ENCODE measurements at places on chromosomes 12 and 14. TPM values are rescaled to one million over a fixed set of nuclear protein-coding genes. Genes with fewer than 3 reads are reported as not detected.

The SPTB gene
- total RNA-seq = 2.1 TPM

The HSP90B1 gene
- 747 TPM for total RNA-seq

- no peak overlapping the region for H3K4me3 ChIP-seq
- no peaks in the 10 kb centered on the region for H3K4me1 ChIP-seq
- no peak overlapping the region for H3K27ac ChIP-seq
- H3K36me3 ChIP-seq = peaks cover 1% of the 10 kb centered on the region
Observed at GRCh38 chr14:64516969-64517368, 12.4 kb downstream of the ZBTB1 start.

DNA sequence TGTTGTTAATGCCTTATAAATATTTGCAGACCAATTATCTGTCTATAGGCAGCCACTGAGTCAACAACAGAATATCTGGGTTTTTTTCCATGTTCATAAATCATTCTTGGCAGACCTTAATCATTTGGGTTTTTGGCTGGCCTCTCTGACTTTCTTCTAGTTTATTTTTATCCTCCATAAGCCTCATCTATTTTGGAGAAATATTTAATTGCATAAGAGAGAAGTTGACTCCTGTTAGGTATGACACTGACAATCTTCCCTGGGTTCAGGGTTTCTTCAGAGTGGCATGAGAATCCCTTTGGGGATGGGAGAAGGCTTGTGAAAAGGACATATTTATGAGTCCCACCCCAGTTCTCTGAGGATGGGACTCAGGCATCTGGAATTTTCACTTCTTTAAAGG lies 299.8 kb downstream of the NRXN3 start:
- H3K36me3 ChIP-seq = no peaks in the 10 kb centered on the region
- no peak for DNase-seq
- no peak overlapping the region for H3K27ac ChIP-seq
- no peaks in the 10 kb centered on the region for H3K4me1 ChIP-seq
- H3K27me3 ChIP-seq = no peaks in the 10 kb centered on the region

DNA sequence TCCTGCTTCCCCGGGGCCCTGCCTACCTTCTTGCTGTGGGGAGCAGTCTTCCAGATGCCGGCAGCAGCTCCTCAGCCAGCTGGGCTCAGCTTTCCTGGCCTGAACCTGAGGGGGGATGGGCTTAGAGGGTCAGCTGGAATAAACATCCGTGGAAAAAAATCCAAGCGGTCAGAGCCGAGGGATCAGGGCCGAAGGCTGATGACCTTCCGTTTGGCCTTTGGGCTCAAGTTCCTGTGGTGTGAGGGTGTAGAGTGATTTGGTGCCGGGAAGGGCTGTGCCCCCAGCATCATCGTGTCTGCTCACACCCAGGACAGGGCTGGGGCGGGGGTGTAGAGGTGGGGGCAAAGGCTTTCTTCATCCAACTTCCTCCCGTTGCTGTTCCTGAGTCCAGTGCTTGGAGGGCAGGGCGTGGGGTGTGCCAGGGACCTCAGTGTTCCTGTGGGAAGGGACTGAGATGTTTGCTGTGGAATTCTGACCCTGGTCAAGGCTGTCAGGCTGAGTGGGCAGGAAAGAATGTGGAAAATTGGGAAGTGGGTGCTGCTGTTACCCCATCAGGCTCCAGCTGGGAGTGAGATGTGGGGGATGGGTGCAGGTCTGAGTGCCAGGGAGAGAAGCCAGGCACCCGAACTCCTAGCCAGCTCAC lies 2.6 kb downstream of the SMIM41 start:
- H3K4me1 ChIP-seq = peaks cover 12% of the 10 kb centered on the region
- H3K4me3 ChIP-seq = no peak overlapping the region
- peak overlapping the region; percentile 83 for H3K27ac ChIP-seq
- H3K36me3 ChIP-seq = no peaks in the 10 kb centered on the region
- DNase-seq = peak; percentile 29

DNA sequence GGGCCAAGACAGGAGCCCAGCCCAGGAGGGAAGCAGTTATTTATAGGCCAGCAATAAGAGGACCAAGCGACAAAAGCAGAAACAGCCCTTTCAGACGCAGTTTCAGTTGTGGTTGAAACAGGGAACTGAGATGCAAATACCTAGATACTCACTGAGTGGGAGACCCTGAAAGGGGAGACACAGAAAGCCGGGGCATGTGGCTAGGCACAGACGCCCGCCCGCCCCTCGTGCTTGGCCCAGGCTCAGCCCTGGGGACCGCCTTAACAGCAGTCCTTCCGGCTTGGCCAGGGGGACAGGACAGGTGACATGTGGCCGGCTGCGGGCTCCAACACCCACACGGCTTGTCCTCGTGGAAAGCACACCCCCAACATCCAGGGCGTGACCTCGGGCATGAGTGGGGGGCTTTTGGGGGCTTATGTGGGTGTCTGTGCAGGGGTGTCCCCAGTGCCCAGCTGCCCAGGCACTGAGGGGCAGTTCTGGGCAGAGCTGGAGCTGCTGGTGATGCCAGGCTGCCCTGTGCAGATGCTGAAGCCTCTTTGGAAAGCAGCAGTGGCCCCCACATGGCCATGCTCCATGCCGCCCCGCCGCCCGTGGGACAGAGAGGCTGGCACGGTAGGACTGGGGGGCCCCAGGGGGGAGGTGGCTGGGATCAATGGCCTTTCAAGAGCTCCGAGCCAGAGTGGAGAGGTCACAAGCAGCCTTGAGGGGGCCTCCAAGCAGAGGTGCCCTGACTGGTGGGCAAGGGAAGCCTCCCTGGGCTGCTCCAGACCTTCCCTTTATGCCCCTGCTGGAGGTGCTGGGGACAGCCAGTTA lies 2.1 kb downstream of the PLD4 start:
- H3K27ac ChIP-seq = no peak overlapping the region
- H3K4me1 ChIP-seq = no peaks in the 10 kb centered on the region
- DNase-seq = no peak
- no peak overlapping the region for H3K4me3 ChIP-seq
- no peaks in the 10 kb centered on the region for H3K36me3 ChIP-seq

DNA sequence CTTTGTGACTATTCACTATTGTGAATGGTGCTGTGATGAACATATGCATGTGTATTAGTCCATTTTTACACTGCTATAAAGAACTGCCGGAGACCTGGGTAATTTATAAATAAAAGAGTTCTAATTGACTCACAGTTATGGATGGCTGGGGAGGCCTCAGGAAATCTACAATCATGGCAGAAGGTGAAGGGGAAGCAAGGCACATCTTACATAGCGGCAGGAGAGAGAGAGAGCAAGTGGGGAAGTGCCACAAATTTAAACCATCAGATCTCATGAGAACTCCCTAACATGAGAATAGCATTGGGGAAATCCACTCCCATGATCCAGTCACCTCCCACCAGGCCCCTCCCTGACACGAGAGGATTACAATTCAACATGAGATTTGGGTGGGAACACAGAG lies 90.8 kb downstream of the ATP23 start:
- no peaks in the 10 kb centered on the region for H3K4me1 ChIP-seq
- DNase-seq = no peak
- H3K36me3 ChIP-seq = no peaks in the 10 kb centered on the region
- H3K27ac ChIP-seq = no peak overlapping the region

GRCh38 chr14:93395231-93395630 lies 35.5 kb upstream of the UNC79 start:
- H3K4me1 ChIP-seq = no peaks in the 10 kb centered on the region
- H3K27ac ChIP-seq = no peak overlapping the region
- H3K36me3 ChIP-seq = no peaks in the 10 kb centered on the region

- H3K36me3 ChIP-seq = no peaks in the 10 kb centered on the region
- no peaks in the 10 kb centered on the region for H3K27me3 ChIP-seq
- DNase-seq = no peak
- no peak overlapping the region for H3K27ac ChIP-seq
- H3K4me3 ChIP-seq = no peak overlapping the region
Observed at GRCh38 chr12:39095636-39096330, 190.4 kb upstream of the CPNE8 start.

- no peaks in the 10 kb centered on the region for H3K4me1 ChIP-seq
- H3K27me3 ChIP-seq = no peaks in the 10 kb centered on the region
- no peak overlapping the region for H3K4me3 ChIP-seq
- H3K36me3 ChIP-seq = no peaks in the 10 kb centered on the region
- H3K27ac ChIP-seq = no peak overlapping the region
- DNase-seq = no peak
Observed at GRCh38 chr14:77529213-77529612, 30.6 kb upstream of the ISM2 start.

- peak overlapping the region; percentile 65 for H3K4me3 ChIP-seq
- H3K27me3 ChIP-seq = no peaks in the 10 kb centered on the region
- peaks cover 12% of the 10 kb centered on the region for H3K4me1 ChIP-seq
- DNase-seq = no peak
Observed at GRCh38 chr14:64464651-64465050, 648 bp upstream of the AKAP5 start.

GRCh38 chr14:72753044-72753710 lies 140.7 kb downstream of the DPF3 start:
- DNase-seq = no peak
- H3K27ac ChIP-seq = no peak overlapping the region
- no peaks in the 10 kb centered on the region for H3K27me3 ChIP-seq
- no peaks in the 10 kb centered on the region for H3K36me3 ChIP-seq
- H3K4me1 ChIP-seq = no peaks in the 10 kb centered on the region

GRCh38 chr14:73125169-73125588 lies 11.1 kb upstream of the PSEN1 start:
- no peaks in the 10 kb centered on the region for H3K27me3 ChIP-seq
- H3K4me3 ChIP-seq = no peak overlapping the region
- DNase-seq = no peak
- H3K4me1 ChIP-seq = no peaks in the 10 kb centered on the region

DNA sequence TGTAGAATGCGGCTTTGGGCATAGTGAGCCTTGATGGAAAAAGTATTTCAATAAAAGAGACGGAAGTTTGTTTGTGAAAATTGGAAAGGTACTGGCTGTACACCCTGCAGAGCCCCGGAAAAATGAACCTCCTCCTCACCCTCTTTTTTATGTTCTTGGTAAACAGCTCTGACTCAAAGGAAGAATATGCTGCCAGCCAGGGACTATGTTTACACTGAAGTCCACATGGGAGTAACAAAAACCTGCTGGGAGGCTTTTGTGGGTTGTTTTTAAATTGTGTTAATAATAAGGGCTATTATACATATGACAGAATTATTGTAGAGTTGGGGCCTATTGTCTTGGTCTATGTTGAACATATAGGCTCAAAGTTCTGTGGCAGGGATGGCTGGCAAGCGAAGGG lies 70.7 kb downstream of the TTC8 start:
- no peaks in the 10 kb centered on the region for H3K36me3 ChIP-seq
- H3K4me1 ChIP-seq = no peaks in the 10 kb centered on the region
- H3K27me3 ChIP-seq = no peaks in the 10 kb centered on the region
- H3K27ac ChIP-seq = no peak overlapping the region

DNA sequence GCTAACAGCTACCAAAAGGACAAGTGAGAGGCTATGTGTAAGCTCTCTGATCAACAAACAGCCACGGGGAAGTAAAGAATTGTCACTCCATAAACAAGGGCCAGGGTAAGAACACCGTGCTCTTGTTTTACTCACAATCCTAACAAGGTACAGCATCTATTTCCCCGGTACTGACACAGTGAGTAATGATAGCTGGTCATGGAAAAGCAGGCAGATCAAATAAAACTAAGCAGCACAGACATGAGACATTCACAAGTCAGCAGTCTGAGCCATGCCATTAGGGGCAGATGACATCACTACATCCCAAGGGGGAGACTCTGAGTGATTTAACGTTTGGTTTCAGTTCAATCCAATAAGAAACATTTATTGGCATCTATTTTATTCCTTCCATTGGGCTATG lies 54.4 kb downstream of the ARL6IP4 start:
- H3K4me1 ChIP-seq = peaks cover 7% of the 10 kb centered on the region
- DNase-seq = no peak
- H3K27me3 ChIP-seq = no peaks in the 10 kb centered on the region
- no peak overlapping the region for H3K27ac ChIP-seq

DNA sequence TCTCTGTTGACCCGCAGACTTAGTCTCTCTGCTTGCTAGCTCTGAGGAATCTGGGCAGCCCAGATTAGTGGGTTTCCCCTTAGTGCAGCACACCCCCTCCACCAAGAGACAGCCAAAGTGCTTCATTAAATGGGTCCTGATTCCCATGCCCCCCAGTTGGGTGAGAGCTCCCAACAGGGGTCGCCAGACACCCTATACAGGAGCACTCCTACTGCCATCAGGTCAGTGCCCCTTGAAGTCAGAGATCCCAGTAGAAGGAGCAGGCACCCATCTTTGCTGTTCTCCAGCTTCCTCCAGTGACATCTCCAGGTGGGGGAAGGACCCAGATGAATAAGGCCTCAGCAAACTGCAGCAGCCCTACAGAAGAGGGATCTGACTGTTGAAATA lies 36.7 kb upstream of the C14orf132 start:
- DNase-seq = no peak
- H3K27ac ChIP-seq = no peak overlapping the region
- no peaks in the 10 kb centered on the region for H3K36me3 ChIP-seq
- no peak overlapping the region for H3K4me3 ChIP-seq

DNA sequence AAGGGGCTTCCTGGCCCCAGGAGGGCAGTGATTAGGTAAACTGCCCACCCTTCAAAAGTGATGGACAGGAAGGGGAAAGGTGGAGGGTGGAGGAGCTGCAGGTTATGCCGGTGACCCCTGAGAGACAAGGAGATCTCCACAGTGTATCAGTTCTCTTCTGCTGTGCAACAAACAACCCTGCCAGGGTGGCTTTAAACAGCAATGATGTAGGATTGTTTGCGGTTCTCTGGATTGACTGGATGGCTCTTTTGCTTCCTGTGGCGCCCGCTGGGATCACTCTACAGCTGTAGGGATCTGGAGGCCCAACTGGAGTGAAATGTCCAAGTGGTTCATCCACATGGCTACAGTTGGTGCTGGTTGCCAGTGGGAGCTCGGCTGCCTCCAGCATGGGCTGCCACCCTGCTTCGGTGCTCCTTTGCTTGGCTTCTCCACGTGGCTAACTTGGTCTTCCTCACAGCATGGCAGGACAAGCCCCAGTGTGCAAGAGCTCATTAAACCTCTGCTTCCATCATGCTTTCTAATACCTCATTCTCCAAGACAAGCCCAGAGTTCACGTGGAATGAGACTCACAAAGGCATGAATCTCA lies 8.6 kb upstream of the ANKRD9 start:
- no peaks in the 10 kb centered on the region for H3K27me3 ChIP-seq
- no peaks in the 10 kb centered on the region for H3K36me3 ChIP-seq
- DNase-seq = no peak
- H3K4me3 ChIP-seq = no peak overlapping the region

DNA sequence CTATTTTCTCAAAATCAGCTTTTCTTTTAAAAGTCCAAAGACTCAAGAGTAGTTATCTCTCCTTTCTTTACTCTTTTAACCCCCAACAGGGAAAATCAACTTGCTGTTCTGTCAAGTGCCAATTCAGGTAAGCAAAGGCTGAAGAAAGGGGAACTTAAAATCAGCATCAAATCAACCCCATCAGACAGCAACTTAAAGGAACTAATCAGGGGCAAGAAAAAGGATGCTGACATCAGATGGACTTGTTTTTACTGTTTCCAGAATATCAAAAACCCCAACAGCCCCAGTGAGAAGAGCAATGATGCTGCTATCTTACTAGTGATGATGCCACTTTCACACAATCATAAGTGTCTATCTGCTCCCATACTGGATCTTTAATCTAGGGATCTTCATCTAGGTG lies 3.4 kb downstream of the BAZ2A start:
- no peak for DNase-seq
- H3K27ac ChIP-seq = no peak overlapping the region
- H3K36me3 ChIP-seq = no peaks in the 10 kb centered on the region
- peaks cover 72% of the 10 kb centered on the region for H3K4me1 ChIP-seq
- H3K4me3 ChIP-seq = no peak overlapping the region

GRCh38 chr14:91996948-91997371 lies 42.9 kb downstream of the TRIP11 start:
- DNase-seq = no peak
- H3K27me3 ChIP-seq = no peaks in the 10 kb centered on the region
- H3K27ac ChIP-seq = no peak overlapping the region
- peaks cover 18% of the 10 kb centered on the region for H3K36me3 ChIP-seq

All from adrenal gland (tissue), 19 donors.